ENCODE measurements at places on chromosomes 7 and 10.

DNA sequence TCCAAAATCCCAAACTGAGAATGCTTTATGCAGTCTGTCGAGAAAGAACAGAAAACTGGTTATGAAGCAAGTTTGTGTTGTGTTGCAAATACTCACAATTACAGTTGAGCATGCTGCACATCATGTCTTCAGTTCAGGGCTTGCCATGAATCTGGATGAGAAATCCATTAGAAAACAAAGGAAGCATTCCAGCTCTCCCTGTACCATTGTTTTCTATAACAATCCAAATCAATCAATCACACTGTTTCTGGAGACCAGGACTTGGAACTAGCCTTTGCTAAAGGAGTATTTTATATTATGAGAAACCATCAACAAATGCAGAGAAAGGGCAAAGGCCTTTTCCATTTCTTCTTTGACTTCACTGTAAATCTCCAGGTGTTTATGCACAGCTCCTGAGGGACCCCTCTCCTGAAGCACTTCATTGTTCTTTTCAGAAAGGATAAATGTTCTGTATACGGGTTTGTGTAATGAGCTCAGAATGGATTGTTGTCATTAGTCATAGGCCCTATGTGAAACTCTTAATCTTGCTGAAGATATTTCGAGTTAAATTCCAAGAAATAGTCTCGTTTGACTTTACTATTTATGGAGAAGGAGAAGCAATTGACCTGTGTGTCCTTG is 364.7 kb upstream of the POM121L12 start:
- no peak for DNase-seq

GRCh38 chr10:106815427-106816043 is 349.0 kb downstream of the SORCS1 start:
- no peak for DNase-seq

DNA sequence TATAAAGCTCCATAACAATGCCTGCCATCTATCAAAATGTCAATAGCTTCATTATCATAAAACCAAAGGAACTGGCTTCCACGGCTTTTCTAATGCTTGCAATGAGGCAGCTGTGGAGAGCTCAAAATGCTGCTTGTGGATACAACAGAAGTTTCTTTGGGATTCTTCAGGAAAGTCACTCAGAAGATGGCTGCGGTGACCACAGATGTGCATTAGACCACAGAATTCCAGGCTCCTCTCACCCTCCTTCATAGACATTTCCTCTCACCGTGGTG is 77.2 kb downstream of the CDCA7L start:
- no peak for DNase-seq

GRCh38 chr7:91151916-91152315 is 112.3 kb upstream of the FZD1 start:
- no peak for DNase-seq

GRCh38 chr10:33732161-33732680 is 397.8 kb upstream of the NRP1 start:
- DNase-seq, result no peak

DNA sequence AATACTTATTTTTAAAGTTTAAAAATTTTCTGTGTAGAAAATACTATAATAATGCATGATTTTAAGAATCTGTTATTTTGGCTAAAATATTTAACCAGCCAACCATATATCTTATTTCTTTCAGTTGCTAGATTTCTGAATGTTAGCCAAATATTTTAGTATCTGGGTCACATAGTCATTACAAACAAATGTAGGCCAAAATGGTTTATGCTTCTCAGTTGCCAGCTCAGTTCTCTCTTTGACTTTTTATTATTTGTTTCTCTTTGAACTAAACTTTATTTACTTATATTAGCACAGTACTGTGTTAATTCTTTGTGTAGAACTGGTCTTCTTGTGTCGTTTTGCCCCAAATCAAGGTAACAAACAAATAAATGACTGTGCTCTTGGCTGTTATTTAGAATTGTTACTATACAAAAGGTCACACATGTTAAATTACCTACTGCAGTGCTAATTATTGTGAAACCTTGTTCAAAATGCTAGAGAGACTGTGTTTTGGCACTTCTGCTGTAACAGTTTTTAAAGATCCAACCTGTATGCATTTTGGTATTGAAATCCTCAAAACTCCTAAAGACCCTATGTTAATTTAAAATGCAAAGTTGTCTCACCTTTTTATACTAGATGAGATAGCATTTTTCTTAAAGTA is 39.8 kb downstream of the ZEB1 start:
- no peak for DNase-seq

DNA sequence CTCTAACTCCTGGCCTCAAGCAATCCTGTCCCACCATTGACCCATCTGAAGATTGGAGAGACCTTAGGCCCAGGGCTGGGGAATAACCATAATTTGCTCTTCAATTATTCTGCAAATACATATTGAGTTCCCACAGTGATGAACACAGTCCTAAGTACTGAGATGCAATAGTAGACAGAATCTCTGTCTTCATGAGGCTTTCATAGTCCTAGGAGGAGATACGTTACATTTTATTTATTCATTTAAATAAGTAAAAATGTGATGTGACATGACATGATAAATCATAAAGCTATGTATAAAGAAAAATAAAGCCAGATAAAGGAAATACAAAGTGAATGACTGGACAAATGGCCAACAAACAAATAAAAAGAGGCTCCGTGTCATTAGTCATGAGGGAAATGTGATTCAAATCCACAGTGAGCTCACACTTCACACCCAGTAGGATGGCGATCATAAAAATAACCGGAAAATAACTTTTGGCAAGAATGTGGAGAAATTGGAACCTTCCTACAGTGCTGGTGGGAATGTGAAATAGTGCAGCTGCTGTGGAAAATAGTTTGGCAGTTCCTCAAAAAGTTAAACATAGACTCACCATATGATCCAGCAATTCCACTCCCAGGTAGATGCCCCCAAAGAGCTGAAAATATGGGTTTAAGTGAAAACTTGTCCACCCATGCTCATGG is 52.1 kb upstream of the JCAD start:
- DNase-seq, result no peak

DNA sequence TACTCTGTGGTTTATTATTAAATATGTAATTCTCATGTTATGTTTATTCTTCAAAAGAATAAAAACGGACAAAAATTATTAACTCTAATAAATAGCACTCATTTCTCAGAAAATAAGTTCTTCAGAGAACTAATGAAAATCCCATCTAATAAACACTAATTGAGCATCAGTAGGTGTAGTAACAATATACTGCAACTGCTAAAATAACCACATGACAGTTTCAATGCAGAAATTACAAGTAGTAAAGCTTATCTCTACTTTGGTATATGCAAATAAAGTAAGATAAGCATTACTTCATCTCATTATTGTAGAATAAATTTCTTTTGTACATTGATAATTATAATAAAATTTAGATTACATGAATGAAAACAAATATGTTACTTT is 56.4 kb upstream of the DKK1 start:
- no peak for DNase-seq

DNA sequence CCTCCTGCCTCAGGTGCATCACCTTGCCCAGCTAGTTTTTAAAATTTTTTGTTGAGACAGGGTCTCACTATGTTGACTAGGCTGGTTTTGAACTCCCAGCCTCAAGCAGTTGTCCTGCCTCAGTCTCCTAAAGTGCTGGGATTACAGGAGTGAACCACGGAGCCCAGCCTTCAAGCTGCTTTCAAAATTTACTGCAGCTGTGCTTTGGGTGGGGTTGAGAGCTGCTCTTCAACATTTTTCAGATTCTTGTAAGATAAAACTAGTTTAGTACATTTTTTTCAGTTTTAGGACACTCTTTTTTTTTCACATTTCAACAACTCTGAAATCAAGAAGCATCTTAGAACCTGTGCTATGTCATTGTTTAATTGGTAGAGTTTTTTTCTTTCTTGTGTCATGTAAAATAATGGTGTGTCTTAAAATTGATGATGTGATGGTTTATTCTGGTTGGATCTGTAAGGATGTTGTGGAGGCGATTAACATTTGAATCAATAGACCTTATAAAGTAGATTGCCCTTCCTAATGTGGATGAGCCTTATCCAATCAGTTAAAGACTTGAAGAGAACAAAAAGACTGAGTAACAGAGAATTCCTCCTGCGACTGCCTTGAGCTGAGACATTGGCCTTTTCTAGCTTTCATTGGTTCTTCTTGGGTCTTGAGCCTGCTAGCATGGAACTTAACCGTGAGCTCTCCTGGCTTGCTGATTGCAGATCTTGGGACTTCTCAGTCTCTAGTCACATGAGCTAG is 13.5 kb downstream of the PLEKHA8 start:
- no peak for DNase-seq

DNA sequence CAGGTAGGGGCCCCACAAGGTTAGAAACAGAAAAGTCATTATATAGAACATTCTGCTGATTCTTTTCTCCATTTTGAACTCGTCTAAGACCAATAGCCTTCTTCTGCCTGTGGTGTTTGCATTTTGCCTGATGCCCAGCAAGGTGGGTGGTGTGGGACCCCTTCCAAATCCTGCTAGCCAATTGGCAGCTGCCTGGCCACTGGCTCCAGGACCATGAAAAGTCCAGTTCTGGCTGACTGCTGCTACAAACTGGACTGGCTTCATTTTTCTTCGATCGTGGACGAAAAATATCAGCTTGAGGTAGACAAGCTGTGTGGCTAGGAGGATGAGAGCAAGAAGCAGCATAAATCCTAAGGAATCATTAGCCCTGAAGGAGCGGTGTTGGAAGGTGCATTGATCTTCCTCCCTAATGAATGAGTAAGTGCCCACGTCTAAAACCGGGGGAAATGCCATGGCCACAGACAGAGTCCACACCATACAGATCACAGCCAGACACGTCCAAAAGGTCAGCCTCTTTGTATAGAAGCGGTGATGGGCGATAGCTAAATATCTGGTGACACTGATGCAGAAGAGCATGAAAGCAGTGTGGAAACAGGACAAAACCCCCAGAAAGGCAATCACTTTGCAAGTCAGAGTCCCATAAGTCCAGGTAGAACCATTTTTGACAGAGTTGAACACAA is 2.7 kb downstream of the GPR85 start:
- DNase-seq, result no peak

GRCh38 chr10:93417266-93417665 is 64.9 kb downstream of the MYOF start:
- no peak for DNase-seq

DNA sequence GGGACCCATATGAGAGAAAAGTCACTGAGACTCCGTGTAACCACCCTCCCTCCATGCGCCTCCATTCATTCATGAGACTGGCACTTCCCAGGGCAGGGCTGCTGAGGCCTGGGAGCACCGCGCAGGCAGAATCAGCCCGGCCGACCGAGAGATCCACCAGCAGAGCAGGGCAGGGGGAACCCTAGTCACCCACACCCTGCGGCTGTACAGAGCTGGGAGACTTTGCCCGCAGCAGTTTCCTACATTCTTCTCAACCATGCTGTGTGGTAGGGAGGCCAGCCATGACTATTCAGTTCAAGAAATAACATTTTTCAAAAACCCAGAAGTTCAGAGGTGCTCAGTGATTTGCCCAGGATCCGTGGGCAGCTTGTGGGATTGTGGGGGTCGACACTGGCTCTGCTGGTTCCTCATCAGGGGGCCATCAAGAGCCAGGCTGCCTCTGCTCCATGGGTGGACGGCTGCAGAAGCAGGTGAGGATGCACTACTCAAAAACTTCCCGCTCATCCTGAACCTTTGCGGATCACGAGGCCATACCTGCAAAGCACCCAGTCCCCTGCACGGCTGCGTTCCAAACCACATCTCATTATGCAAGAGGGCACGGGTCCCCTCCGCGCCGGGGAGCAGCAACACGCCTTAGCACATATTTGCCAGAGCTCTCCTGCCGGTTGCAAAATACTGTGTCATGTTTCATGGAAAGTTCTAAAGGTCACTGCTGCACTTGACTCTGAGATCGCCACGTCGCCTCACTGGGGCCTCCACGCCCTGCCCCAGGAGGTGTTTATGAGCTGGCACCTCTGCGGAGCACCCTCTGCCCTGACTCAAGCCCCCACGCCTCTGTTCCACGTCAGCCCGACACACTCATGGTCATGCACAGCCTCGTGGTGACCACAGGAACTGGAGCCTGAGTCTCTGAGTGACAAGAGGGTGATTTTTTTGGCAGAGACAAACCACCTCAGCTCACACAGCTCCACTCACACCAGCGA is 132.0 kb downstream of the PRKAG2 start:
- no peak for DNase-seq

- DNase-seq, result no peak
These were observed 42.6 kb downstream of the KIAA1217 start for GRCh38 chr10:24251547-24251946.

- no peak for DNase-seq
These were observed 32.1 kb downstream of the BAZ1B start for GRCh38 chr7:73489976-73490375.

GRCh38 chr10:4983615-4984216 is 19.9 kb downstream of the AKR1C2 start:
- DNase-seq, result no peak

DNA sequence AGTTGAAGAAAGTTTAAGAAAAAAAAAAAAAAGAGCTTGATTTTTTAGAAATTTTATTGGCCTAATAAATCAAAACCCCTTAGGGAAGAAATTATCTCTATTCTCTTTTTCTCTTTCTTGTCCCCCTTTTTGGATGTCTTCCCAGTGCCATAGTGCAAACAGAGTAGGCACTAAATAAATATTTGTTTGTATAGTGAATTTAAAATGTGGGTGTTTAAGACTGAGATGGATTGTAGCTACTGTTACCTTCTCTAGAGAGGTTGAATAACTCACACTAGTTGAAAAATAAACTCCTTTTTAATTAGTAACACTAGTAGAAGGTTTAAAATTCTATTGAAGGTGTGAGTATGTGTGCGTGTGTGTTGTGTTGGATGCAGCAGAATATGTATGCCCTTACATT is 783.8 kb downstream of the NXPH1 start:
- DNase-seq, result no peak

DNA sequence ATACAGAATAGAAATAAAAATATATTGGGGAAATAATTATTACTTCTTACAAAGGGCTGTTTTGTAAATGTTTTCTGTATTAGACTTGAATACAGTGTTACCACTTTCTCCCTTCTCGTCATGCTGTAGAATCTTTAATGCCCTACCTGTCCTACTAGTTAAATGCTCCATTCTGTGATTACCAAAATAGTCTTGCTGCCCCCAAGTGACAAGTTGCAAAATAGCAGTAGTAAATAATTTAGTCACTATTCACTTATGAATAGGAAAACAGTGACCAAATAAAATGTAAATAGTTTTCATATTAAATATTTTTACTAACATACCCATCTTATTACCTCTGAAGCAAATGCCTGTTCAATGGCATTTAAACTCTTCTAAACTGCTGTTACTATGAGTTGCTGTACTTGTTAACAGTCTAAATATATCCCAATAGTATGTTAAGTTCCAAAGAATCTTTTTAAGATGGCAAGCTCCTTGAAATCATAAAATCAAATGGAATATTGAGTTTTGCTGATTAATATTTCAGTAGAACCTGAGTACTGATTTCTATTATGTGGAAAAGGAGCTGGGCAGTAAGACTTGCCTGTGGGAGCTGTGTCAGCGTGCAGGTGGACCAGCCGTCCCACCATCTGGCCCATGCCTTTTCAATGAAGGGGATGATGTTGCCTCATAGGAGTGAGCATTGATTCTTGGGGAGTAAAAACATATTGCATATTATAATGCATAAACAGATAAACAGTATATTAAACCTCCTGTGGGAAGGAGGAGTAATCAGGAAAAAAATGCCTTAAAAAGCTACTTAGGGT is 18.1 kb upstream of the OIT3 start:
- DNase-seq, result no peak

DNA sequence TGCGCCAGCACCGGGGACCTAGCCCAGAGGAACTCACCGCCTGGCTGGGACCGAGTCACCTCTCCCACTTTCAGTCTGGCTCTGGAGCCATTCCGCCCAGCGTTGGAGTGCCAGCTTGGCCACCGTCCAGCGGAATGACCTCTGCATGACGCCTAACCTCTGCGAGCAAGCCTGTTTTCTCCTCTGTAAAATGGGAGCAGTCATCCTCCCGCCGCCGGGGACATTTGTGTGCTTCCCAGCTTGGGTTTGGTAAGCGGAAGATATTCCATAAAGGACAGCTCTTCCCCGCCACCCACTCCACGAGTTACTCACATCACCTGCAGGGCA is 1.3 kb upstream of the ZCCHC24 start:
- no peak for DNase-seq
